CD4-positive, alpha-beta T cell treated with Interferon gamma for 1 hour (primary cell): ENCODE measurements at places on chromosomes 7 and 10.

DNA sequence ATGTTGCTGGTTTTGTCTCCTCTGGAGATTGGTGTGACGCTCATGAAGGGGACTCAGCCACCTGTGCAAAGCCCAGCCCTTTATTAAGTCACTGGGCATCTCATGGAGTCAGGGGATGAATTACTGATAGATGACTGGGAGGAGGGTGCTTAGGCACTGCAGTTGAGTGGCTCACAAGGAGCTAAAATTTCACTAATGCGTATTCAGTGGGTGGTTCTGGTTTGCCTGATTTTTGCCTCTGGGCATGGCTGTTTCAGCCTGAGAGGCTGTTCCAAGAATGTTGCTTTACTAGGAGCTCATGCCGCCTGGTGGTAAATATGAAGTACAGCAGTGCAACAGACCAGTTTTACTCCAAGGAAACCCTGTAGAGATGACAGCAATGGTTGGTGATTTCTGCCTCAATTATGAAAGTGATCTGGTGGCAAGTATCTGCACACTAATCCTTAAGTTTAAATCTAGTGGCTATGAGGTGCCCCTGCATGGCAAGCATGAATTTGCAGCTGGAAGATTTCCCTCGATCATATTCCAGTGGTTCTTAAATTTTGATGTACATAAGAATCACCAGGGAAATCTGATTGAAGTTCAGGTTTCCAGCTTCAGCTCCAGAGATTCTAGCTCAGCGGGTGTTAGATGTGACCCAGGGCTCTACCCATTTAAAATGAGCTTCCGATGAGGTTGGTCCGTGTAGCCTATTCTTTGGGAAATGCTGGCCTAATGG, 19.9 kb downstream of the ACTA2 start:
- DNase-seq, result peak; percentile 20

GRCh38 chr10:14429043-14429700, 98.4 kb upstream of the FRMD4A start:
- no peak for DNase-seq

DNA sequence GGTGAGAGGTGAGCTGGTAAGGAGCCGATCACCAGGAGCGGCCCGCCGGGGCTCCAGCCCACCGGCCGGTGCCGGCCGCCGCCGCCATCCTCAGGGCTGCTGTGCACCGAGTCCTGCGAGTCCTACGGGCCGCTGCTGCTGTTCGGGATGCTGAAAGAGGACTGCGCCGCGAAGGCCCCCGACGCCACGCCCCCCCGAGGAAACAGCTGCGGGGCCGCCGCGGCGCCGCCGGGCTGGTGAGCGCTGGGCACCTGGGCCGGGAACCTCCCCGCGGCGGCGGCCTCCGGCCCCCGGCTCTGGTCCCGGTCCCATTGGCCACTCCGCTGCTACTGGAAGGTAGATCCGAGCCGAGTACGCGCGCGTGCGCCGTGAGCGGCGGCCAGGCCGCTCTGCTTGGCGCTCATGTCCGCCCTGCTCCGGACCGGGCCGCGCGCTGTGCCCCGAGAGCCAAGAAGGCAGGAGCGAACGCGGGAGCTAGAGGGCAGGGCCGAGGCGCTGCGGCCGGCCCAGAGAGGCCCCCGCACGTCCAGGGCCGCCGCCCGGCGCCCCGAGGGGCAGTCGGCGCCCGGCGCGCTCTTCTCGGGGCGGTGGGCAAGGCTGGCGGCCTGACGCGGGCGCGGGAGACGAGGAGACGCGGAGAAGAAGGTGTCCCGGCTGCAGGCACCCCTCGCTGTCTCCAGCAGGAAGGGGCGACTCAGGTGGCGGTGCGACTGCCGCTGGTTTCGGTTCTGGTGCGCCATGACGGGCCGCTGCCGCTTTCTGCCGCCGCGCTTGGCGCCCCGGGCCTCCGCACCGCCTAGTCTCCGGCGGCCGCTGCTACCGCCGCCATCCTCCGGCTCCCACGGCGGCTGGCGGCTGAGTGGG, 121.3 kb upstream of the WIPF3 start:
- peak; percentile 34 for DNase-seq

- DNase-seq, result peak; percentile 48
Measured at GRCh38 chr7:100799037-100799896, 28.1 kb downstream of the EPHB4 start.

DNA sequence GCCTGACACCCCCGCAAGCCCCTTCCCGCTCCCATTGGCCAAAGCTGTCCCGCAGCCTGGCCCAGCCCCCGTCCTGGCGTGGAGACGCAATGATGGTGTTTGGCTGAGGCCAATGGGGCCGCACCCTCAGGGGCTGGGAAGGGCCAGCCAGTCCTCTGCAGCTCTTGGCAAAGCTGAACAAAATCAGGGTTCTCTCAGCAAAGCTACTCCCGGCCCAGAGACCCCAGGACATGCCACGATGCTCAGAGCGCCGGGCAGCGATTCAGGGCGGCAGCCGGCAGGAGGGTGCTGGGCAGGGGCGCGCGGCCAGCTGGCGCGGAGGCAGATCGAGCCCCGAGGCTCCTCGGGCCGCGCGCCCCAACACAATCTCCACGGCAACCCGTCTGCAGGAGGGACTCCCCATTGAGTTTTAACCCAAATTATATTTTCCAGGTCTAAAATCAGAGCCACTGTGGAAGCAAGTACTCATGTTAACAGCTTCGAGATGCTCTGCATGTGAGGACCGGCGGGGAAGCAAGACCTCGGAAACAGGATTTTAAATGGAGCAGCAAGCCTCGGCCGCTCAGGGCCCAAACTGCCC, 8.8 kb upstream of the CNPY1 start:
- no peak for DNase-seq

DNA sequence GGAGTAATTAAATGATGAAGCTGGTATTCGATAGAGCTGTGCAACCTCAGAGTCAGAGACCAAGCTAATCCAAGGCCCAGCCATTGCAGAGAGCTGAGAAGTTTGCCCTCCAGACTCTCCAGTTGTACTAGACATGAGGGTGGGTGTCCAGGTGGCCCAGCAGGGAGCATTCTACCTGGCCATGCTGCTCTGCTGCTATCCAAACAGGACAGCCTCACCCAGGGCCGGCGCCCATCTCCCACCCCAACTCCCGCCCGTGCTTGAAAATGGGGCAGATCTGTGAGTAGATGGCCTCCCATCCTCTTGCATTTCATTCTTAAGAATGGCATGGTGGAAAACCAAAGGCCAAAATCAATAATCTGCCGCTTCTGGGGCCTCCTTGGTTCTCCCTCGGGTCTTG, 124.2 kb downstream of the TCERG1L start:
- DNase-seq, result no peak

- no peak for DNase-seq
Measured at GRCh38 chr7:4115442-4115841, 566.7 kb upstream of the FOXK1 start.

DNA sequence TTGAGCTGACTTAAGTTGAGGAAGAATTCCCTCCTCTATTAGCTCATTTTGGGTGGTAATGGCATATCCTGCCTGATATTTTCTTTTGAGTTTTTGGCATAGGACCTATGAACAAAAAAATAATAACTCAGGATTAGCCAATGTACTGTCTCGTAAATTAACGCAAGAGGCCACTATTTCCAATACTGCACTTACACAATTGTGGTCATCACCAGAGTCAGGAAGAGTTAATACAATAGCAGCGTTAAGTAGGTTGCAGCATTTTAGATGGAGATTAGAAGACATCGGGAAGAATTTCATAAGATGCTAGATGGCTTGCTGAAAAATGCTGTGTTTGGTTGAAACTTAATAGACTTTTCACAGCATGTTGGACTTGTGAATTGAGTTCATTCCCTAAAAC, 36.4 kb downstream of the ANTXRL start:
- no peak for DNase-seq

DNA sequence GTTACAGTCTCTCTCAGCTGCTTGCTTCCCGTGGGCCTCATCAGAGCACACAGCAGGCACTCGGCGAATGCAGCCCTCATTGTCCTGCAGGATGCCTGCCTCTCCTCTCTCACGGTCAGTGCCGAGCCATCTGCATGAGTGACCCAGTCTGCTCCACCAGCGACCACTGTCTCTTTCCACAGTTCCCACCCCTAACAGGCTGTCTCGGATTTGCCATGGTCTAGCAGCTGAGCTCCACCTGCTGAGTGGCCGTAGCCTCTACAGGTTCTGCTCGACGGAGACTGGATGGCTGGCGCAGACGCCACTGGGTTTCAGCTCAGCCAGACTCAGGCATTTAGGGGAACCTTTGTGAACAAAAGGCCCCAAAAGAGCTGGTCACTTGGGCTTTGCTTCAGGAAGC, 209.4 kb upstream of the FOXK1 start:
- DNase-seq, result no peak

- DNase-seq, result peak; percentile 6
Measured at GRCh38 chr10:125982260-125982948, 86.0 kb downstream of the FANK1 start.

DNA sequence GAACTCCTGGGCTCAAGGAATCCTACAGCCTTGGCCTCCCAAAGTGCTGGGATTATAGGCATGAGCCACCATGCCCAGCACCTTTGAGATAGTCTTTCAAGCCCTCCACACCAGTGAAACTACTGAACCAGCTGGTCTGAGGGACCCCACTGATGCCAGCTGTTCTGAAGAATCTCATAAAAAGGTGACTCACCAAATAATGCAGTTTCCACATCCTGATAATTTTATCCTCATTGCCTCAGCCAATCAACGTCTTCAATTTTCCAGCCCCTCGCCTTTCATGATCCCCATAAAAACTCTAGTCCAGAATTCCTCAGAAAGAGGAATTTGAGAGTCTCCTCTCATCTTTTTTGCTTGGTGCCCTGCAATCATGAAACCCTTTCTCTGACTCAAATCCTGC, 1691.6 kb upstream of the LRRTM3 start:
- no peak for DNase-seq

GRCh38 chr7:149882248-149883047, 8.7 kb downstream of the ATP6V0E2 start:
- DNase-seq, result no peak

DNA sequence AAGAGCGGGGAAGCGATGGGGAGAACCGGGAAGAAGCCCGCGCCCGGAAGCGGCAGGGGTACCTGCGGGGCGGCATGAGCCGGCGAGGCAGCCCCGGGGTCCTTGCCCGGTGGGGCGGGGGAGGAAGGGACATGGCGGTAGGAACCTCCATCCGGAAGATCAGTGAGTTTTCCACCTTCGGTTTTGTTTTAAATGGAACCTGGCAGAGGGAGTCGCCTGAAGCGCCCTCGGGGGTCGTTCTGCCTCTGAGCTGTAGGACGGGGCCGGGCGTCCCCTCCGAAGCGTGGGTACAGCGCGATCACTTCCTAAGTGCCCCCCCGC, 471 bp downstream of the PFKP start:
- DNase-seq, result no peak

- DNase-seq, result no peak
Measured at GRCh38 chr7:79245623-79246249, 207.7 kb downstream of the MAGI2 start.

- DNase-seq, result no peak
Measured at GRCh38 chr7:106243893-106244292, 40.9 kb downstream of the NAMPT start.

DNA sequence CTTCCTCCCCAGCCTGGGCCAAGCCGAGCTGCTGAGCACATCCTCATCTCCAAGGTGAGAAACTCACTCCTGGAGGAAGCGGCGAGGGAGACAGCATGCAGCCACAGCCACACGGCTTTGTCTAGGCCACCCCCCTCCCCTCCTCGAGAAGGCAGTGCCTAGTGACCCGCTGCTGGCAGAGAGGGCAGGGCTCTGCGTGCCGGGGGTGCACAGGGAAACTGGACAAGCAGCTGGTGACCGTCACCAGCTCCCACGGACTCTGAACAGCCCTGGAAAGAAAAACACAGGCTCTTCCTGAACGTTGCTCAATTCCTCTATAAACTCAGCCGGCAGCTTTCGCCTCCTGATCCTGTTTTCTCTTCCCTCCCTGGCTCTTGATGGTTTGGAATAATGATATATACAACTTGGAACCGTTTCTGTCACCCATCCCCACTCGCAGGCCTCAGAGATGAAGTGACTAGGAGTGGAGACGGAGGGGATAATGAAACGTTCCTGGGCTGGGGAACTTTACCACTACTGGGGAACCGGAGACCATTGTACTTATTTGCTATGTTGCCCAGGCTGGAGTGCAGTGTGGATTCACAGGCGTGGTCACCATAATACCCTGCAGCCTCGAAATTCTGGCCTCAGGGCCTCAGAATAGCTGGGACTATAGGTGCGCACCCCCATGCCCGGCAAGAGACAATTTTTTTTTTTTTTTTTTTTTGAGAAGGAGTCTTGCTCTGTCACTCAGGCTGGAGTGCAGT, 19.3 kb downstream of the PAPOLB start:
- no peak for DNase-seq

DNA sequence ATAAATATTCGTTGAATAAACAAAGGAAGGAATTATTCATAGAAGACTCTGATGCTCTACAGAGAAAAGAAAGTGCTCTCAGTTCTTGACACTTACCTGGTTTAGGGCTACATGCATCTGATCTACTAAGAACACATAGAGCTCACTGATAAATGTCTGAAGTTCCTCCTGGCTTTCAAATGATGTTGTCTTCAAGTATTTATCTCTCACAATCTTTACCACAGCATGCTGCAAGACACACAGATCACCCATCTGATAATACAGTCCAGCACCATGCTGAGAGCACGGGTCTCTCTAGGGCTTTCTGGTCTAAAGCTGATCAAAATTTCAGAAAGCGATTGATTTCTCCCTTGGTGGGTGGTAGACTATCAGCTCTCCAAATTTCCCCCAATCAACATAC, 44.5 kb upstream of the MRPS16 start:
- no peak for DNase-seq

DNA sequence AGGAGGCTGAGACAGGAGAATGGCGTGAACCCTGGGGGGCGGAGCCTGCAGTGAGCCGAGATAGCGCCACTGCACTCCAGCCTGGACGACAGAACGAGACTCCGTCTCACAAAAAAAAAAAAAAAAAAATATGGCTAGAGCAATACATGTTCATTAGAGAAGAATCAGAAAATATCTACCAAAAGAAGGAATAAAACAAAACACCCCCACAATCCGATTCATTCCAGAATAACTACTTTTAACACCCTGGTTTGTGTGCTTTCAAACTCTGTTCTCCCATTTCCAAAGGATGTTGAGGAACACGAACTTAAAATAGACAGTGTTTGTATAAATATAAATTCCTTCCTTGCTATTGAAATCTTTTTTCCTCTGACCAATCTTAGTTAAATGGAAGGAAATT, 6.5 kb downstream of the PDSS1 start:
- DNase-seq, result no peak

- DNase-seq, result no peak
Measured at GRCh38 chr10:121596689-121597503, 1.3 kb downstream of the FGFR2 start.

DNA sequence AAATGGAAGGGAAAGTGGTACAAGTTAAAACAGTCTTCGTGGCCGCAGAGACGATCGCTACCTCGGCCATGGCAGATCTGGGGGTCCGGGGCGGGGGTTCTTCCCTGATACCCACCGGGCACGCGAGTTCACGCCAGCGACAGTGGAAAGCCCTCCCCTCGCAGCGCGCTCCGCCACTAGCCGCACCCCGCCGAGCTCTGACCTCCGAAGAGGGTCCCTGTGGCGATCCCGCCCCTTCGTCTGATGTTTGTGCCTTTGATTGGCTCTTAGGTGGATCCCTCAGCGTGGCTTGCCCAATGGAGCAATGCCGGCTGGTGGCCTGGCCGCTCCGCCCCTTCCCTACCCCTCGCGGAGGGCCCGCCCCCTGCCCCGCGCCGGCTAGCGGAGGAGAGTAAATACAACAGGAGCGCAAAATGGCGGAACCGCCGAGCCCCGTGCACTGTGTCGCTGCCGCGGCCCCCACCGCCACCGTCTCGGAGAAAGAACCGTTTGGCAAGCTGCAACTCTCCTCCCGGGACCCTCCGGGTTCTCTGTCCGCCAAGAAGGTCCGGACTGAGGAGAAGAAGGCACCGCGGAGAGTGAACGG, at the start of gene RSBN1L:
Gene RSBN1L, plus strand, starts transcription at position 403 of the 586 bp plus-strand sequence. Its CDS starts 11 bp downstream, at position 414.
- DNase-seq, result peak; percentile 97
